Activated T-cell treated with anti-CD3 and anti-CD28 coated beads, Interleukin-2, amount 50 U/mL, for 1 hour (primary cell): ENCODE measurements at places on chromosomes 11 and 22.

GRCh38 chr22:27990451-27990840 lies 71.4 kb upstream of the PITPNB start:
- DNase-seq = no peak

DNA sequence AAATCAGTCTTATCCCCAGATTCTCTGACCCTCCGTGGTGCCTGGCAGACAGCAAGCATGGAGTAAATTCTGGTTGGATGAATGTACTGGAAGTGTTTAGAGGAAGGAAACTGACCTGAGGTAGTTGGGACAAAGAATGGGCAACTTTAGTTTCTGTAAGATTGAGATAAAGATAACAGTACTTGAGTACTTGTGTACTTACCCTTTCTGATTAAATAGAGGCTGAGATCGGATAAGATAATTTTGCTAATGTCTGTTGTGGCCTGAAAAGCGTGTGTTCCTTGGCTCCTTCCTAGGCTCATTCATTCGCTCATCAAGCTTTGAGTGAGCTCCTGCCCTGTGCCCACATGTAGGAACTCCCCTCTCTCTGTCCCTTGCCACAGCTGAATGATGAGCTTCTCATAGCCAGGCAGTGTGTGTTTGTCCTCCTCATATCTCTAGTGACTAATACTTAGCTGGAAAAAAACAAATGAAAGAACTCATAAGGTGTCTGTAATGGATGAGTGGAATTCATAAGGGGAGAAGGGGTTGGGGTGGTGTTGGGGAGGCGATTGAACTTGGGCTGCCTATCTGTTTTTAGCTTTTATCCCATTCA lies 118.1 kb downstream of the DBX1 start:
- DNase-seq = no peak

GRCh38 chr22:27377501-27378295 lies 423.9 kb downstream of the MN1 start:
- DNase-seq = no peak

- DNase-seq = no peak
Observed at GRCh38 chr11:77596626-77597025, 6.9 kb downstream of the AQP11 start.

DNA sequence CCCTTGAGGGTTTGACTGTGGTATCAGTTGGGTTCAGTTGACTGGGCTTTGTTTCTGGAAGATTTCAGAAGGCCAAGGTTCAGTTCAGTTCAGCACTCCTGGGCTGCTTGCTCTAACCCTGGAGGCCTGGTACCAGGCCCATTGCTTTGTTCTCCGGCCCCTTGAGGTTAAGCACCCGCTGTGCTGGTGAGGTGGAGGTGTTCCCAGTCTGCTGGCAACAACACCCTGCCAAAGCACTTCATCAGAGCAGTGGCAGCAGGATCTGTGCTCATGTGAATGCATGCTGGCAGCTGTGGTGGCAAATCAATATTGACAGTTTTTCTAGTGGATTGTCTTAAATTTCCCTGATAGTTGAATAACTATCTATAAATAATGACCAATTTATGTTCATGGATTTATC lies 3.8 kb upstream of the SCGB1D1 start:
- no peak for DNase-seq

DNA sequence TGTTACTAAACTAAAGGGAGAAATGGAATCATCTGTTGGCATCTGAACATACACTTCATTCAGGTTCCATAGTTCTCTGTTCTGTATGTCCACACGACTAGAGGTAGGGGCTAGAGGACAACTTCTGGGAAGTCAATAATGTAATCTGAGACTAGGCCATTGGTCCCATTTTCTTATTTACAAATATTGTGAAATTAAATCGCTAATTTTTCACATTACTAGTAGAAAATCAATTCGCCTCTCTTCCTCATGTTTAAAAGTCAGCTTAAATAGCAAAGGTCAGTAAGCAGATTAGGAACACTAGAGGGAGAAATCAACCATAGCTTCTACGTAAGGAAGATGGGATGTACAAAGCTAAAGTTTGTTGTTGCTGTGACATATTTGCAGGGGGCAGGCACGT lies 59.7 kb downstream of the CADM1 start:
- DNase-seq = no peak

DNA sequence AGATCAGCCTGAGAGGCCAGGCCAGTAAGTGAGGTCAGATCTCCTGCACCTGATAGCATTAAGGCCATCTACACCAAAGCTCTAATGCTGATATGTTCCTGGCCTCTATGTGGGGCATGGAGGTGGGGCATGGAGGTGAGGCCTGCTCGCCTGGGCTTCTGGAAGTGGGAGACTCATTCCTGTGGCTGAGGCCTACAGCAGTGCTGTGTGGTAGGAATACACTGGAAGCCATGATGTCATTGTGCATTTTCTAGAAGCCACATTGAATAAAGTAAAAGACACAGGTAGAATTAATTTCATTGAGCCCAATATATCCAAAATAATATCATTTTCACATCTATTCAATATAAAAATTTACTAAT lies 2.7 kb downstream of the PNPLA3 start:
- DNase-seq = no peak

- DNase-seq = no peak
Observed at GRCh38 chr11:65366340-65366773, 11.8 kb downstream of the TIGD3 start.

GRCh38 chr11:34214961-34215805 lies 109.8 kb downstream of the NAT10 start:
- DNase-seq = peak; percentile 23

- DNase-seq = no peak
Observed at GRCh38 chr11:95977534-95978174, 53.7 kb upstream of the MTMR2 start.

DNA sequence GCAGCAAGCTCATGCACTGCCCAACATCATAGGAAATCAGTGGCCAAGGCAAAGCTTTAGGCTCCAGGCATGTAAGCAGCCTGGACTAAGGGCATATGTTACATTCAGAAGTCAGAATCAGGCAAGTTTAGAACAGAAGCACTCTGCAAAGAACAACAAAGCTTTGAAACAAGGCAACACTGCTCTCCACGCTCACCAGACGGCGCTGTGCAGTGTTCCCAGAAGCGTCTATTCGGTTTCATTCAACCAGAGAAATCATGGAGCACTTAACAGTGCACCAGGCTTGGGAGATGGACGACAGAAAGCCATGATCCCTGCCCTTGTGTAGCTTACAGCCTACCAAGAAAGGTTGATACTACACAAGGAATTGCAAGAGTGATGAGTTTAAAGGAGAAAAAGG lies 555.8 kb downstream of the BUD13 start:
- no peak for DNase-seq

DNA sequence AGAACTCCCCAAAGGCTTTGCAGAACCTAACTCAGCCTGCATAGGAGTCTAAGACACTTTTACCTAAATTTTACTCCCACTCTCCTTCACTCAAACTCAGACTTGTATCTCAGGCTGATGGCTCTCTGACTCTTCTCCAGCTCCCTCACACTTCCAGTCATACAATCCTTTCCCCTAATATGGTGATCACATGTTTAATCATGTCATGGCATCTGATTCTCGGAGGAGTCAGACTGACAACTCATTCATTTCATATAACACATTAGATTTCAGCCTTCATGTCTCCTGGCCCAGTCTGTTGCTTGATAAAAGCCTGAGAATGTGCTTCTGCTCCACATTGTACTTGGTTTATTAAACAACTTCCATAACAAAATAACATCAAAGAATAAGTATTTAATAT lies 1503.9 kb upstream of the TENM4 start:
- no peak for DNase-seq
